Panc1 (cell line): ENCODE measurements at places on chromosomes 4 and X. TPM values are rescaled to one million over a fixed set of nuclear protein-coding genes. Genes with fewer than 3 reads are reported as not detected.

DNA sequence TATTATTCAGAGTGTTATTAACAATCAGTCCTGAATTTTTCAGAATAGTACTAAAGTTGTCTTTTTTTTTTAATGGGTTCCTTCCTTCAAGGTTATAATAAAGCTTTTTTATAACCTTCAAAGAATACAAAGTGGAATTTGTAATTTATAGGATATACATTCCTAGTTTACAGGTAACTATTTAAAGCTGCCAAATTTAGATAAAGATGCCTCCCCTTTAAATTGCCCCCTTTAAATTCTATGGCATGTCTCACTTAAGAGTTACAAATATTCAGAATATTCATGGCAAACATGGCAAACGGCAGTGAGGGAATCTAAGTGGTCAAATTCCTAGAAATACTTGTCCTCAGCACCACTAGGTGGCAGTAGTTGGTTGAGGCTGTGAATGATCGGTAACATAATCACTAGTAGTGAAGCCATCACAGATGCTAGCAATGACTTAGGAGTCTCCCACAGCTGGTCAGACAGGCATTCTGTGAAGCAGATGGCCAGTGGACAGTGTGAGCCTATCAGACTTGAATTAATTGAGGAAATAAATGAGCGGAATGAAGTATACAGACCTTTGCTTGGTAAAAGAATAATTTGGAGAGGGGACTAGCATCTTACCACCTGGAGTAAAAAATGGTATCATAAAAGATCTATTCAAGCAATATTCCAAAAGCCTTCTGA is 86.4 kb downstream of the CBR4 start:
- peak; percentile 25 for DNase-seq

- no peak for DNase-seq
Observed at GRCh38 chr4:139660568-139661043, 5.0 kb upstream of the MGST2 start.

DNA sequence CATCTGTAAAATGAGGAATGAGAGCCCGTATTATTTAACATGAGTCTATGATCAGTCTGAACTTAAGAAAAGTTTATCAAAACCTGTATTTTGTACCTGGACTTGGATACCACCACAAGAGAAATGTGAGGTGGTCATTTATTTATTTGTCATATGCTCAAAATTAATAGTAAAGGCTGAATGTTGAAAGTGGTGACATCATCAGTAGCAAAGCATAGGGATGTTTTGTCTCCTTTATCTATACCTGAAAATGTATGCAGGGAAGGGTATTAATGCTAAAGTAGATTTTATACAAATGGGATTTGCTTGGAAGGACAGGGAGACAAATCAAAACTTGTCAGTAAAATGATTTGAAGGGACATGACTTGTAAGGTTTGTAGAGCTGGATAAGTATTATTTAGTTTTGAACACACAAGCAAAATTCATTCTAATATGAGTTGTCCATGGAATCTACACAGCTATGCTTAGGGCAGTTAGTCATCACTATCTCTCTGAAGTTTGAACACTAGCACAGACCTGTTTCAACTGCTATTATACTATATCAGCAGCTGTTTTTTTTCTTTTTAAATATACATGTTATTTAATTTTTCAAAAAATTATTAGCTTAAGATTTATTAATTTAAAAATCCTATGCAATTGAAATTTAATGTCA is 52.4 kb upstream of the GUCY1A1 start:
- DNase-seq: no peak

DNA sequence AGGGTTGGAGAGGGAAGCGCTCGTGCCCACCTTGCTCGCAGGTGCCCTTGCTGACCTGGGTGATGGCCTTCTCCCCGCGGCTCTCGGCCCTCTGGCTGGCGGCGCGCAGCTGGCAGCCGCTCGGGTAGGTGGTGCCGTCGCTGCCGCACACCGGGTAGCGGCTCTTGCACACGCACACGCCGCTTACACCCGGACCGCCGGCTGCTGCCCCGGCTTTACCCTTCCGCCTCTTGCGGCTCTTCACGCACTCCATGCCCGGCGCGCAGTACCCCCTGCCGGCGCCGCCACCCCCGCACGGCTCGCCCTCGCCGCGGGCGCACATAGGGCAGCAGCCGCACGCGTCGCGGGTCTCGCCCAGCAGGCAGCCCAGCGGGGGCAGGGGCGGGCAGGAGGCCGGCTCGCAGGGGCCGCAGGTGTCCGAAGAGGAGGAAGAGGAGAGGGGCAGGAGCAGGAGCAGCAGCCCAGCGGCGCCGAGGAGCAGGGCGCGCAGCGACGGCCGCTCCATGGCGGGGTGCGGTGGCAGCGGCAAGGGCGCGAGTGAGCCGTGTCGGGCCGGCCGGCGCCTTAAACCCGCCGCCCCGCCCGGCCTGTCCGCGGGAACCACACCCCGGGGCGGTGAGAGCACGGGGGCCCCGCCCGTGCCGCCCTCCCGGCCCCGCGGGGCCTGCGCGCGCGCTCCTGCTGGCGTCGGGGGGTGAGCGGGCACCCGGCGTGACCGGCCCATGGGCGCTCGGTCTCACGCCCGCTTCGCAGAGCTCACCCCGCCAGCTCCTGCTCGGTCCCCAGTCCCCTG is at the start of gene IGFBP7:
Gene IGFBP7, minus strand, starts transcription at position 539 of the 793 bp plus-strand sequence. Its CDS starts 34 bp downstream, at position 505.
- no peak for DNase-seq

DNA sequence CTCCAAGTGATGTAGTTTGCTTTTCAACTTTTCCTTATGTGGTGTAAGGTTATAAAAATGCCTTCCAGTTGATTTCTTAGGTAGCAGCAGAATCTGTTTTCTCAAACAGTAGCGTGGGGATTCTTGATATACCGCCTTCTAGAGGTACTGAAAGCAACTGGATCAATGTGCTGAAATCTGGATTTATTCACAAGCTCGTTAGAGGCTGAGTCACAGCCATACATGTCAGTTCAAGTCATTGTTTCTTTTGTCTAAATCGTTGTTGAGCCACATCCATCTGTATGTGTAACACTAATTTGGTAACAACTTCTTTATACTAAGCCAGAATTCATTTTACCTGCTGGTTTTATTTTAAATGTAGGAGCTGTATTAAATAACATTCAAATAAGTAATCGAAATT is 200.0 kb upstream of the MAD2L1 start:
- DNase-seq: no peak

GRCh38 chr4:141501395-141501794 is 135.0 kb upstream of the IL15 start:
- no peak for DNase-seq

DNA sequence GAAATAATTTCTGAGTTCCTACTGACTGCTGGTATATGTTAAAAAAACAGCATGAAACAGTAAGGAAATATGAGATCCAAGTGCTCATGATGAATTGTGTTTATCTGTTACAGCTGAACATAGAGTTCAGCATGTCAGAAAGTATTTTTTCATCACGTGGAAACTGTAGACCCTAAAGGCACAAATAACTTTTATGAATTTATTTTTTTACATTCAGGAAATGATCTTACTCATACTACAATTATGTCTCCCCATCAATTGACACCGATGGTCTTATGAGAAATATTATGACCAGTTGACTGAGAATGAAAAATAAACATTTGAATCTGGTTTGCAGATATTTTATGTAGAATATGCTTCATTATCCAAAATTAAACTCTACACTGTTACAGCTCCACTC is 283.1 kb upstream of the SPANXN4 start:
- no peak for DNase-seq

- no peak for DNase-seq
Observed at GRCh38 chr4:132866616-132867015, 282.5 kb upstream of the PCDH10 start.

DNA sequence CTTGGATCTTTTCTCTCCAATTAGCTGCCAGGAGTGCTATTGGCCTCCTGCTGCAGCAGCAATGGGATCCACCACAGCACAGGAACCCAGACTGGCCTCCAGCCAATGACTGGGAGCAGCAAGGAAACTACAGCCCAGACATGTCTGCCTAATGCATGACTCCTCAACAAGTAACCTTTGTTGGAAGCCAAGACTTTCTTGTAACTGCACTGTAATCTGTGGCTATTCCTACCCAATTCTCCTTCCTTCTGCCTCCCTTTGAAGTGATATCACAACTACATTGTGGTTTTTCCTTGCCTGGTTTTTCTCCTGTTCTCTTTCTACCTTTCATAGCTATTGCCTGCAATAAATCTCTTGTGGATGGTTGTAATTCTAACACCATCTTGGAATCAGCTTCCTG is 39.8 kb downstream of the SNCA start:
- no peak for DNase-seq

DNA sequence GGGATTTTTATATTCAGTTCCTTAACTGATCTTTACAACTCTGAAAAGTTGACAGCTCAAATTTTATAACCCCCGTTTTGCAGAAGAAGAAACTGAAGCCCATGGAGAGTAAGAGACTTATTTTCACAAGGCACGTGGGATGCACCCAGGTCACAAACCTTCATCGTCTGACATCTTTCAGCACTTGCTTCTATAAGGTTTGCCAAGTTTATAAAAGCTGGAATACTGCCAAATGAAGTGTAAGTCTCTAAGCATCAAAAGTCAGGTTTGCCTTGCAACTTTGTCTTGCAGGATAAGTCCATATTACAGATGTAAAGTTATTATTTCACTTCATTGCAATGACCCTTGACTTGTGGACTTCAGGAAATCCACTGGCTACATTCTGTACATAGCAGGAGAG is 6.3 kb upstream of the KCNIP4 start:
- DNase-seq: no peak

DNA sequence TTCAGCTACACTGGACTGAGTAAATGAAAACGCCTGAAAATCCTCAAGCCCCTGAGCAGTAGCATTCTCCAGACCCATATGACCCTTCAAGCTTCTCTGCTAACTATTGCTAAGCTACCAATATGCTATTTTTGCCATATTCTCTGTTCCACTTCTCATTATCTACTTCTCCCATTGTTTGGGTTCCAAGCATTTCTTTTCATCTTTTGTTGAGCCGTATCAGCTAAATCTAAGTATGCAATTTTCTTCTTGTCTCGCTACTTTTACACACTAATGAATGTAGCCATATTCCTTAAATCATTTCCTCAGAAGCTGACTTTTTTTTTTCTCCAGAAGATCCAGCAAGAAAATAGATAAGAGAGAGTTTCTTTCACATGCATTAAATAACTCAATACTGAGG is 128.4 kb downstream of the AGTR2 start:
- no peak for DNase-seq

GRCh38 chr4:15667006-15667405 is 11.8 kb upstream of the FBXL5 start:
- no peak for DNase-seq

GRCh38 chr4:17708992-17709762 is 72.2 kb downstream of the FAM184B start:
- DNase-seq: no peak

DNA sequence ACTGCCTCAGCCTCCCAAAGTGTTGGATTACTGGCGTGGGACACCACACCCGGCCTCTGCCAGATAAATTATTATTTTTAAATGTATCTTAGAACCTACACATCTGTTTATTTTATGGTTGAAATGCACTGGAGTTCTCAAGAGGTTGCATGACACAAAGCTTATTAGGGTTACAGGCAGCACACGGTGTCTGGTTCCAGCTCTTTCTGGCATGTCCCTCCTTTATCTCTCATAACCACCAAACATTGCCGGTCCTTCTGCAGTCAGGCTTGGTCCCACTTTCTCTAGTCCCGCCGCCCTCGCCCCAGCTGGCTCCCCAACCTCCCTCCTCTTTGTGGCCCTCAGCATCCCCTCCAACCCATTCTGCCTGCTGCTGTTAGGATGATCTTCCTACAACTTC is 39.7 kb upstream of the SPRY1 start:
- DNase-seq: no peak

Gene LUZP4
- not detected for total RNA-seq

Gene GRIA3
- not detected for total RNA-seq

Gene TEX13C
- total RNA-seq: not detected

Gene PNMA6F
- not detected for total RNA-seq

Gene DGAT2L6
- total RNA-seq: not detected

Gene NUDT10
- not detected for total RNA-seq

Gene STK26
- total RNA-seq: 44.2 TPM

Gene FAM184B
- total RNA-seq: 0.03 TPM

Gene RENBP
- total RNA-seq: 0.62 TPM

Gene UXT
- 129 TPM for total RNA-seq
